Left kidney (tissue), 8 donors: ENCODE measurements at places on chromosomes 13 and 19. TPM values are rescaled to one million over a fixed set of nuclear protein-coding genes. Genes with fewer than 3 reads are reported as not detected.

- peak; percentile 53 for DNase-seq
Measured at GRCh38 chr19:57887195-57887941, 1.5 kb downstream of the ZNF814 start.

GRCh38 chr13:31929031-31929770, 102.4 kb upstream of the FRY start:
- no peak for DNase-seq

ZNF837 gene
- 3.1 TPM for polyA plus RNA-seq

DNA sequence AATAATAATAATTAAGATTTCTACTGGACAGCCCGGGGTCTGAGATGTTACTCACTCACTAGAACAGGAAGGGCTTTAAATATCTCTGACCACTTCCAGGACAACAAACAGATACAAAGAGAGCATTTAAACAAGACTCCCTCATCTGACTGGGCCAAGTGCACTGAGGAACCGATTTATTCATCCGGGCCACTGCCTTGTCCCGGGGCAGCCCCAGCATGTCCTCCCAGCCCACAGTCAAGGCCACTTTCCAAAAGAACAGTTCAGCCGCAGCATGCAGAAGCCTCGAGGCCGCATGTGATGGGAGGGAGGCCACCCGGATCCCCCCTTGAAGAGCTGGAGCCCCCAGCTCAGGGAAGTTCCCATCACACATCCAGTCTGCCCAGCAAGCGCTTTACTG, 30.5 kb downstream of the MLLT1 start:
- no peak for DNase-seq

DACT3 gene
- polyA plus RNA-seq, result 24.5 TPM

ZDHHC20 gene
- polyA plus RNA-seq, result 101 TPM

DNA sequence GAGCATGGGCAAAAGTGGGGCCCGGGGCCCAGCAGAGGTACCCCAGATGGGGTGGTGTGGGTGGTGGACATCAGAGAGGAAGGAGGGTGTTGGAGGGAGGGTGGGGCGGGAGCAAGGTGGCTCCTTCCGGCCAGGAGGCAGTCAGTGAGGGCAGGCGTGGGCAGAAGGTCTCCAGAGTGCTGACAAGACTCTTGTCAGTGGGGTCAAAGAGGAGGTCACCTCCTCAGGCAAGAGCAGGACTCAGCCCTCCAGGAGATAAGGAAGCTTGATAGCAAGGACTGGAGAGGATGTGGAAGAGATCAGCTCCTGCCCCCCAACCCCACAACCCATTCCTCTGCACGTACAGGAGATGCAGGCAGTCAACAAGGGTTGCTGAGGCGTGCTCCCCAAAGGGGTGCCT, 9.8 kb downstream of the GJA3 start:
- DNase-seq, result no peak

DNA sequence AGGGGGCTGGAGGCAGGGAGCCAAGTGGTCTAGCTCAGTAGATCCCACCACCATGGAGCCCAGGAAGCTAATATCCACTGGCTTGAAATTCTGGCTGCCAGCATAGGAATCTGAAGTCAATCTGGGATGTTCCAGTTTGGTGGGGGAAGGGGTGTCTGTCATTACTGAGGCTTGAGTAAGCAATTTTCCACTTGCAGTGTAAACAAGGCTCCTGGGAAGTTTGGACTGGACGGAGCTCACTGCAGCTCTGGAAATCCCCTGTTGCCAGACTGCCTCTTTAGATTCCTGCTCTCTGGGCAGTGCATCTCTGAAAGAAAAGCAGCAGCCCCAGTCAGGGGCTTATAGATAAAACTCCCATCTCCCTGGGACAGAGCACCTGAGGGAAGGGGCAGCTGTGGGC, 349.2 kb upstream of the KLHL1 start:
- no peak for DNase-seq

DNA sequence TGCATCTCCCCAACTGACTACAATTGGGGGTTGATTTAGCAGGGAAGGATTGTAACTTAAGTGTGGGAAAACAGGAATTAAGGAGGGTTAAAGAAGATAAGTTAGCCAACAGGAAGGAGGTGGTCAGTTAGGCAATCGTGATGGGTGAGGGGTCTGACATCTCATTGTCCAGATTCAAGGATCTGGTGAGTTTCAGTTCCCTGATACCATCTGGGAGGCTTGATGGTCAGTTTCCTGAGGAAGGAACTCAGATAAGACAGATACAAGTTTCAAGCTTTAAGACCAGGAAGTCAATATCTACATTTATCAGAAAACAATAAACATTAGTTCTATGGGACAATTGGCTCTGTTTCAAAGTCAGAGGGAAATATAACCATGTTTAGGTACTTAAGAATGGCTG, 601.8 kb downstream of the SLITRK6 start:
- no peak for DNase-seq

DNA sequence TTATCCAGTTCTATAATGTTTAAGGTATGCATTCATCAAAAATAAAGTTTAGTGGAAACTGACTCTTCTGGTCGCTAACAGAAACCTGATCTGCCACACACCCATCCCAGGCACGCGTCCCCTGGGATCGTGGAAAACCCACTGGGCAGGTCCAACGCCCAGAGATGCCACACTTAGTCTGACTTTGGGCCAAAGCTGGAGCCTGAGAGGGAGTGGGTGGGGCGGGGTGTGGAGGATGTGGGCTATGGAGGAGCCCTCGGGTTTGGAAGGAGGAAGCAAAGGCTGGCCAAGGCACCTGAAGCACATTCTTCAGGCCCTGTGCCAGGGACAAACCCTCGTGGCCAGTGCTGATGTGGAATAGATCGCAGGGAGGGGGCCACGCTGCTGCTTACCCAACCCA, 2.5 kb downstream of the IGFL1 start:
- DNase-seq, result no peak

NLRP4 gene
- not detected for polyA plus RNA-seq

RNF113B gene
- polyA plus RNA-seq, result not detected

CKM gene
- polyA plus RNA-seq, result 0.38 TPM

DNA sequence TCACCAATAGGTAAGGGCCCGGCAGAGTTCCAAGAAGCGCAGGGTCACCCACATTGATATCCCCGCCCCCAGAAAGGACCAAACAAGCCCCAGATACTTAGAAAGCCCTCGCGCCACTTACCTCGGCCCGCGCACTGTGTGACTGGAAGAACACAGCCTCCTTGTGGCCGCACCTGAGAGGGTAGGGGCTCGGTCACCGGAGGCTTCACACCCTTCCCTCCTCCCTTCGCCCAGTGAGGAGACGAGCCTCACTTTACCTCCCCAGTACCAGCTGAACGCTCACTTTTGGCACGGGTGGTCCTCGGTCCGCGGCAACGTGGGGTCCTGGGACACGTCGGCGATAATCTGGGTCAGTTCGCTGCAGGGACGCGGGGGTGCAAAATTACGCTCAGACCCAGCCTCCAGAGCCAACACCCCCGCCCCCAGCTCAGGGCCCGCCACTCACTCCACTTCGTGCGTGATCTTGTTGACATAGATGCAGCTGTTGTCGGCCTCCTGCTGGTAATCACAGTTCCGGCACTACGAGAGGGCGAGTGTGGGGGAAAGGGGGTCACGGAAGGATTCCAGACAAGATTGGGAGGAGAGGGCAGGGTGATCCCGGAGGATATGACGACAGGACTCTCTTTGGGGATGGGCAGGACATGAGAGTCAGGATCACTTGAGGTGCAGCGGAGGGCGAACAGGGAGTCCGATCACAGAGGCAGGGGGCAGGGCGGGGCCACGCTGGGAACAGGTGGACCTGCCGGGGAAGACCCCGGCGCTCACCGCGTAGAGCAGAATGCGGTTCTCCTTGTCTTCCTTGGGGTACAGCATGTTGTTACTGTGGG, 568 bp downstream of the POLR2I start:
- no peak for DNase-seq

DNA sequence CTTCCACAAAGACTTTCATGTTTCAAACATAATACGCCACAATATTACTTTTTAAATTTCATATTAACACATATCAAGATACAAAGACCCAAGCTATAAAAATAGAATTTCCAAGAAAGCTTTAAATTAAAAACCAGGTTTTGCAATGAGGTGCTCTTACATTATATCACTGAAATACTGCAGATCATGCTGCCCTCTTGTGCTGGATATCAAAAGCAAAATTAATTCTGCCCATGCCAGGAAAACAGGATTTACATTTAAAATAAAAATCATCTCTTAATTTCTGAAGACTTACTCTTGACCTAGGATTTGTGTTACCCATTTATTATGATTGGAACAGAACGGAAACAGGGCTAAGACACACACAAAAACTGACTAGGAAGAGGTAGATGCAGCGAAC, 145.0 kb downstream of the ABCC4 start:
- no peak for DNase-seq

DNA sequence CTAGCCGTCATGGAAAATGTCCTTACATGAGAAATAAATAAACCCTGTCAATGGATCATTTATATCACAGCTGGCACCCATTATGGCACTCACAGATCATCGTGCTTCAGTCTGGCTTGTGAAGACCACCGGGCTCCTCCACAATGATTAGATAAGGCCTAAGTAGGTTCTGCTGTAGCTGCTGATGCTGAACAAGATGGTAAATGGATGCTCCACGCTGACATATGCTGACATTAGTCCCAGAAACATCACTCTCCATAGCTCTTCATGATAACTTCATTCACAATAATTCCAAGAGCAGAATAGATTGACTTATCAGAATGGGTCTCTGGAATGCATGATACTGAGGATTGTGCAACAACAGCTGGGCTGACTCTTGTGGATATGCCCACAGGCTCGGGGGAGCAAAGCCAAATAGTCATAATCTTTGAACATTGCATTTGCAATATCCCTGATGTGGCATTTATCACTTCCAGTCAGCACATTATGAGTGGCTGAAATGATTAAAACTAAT, 63.8 kb upstream of the RXFP2 start:
- no peak for DNase-seq

DNA sequence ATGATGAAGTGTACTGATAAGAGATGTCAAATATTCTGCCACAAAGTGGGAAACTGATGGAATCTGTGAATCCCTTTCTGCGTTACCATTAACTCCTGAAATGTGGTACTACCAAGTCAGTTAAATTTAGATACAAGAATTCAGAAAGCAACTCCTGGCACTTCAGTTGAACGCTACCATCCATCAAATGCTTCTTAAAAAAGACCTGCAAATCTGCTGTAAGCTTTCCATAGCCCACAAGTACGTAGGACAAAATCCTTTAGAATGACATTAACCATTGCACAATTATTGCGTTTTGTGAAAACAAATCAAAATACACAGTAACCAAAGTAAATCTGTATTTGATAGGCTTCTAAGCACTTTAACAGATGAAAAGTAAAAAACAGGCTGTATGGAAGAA, 5.4 kb downstream of the SMAD9 start:
- no peak for DNase-seq

RCBTB2 gene
- 61.1 TPM for polyA plus RNA-seq

DNA sequence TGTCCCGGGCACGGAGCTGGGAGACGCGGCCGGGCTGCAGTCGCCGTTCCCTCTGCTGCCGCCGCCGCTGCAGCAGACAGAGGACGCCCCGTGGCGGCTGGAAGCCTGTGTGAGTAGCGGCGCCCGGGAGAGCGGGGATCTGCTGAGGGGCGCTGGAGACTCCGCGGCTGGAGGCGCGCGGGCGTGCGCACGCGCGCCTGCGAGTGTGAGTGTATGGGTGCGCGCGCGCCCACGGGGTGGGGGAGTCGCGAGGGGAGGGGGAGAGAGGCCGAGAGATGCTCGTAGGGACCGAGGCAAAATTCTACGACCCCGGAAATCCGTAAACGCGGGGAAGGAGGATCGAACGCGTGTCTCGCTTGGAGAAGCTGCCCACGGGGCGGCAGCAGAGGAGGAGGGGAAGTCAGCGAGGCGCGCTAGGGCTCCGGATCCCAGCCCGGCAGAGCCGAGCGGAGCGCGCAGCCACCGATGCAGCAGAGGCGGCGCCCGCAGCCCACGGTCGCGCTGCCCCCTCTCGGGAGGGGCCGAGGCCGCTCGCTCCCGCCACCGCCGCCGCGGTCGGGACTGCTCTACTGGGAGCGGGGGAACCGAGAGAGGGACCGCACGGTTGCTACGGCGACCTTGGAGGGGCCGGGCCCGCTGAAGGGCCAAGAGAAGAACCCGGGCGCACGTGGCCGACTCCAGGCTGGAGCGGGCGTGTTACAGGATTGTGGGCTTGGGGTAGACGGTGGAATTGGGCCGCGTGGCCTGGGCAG, at the start of gene ENOX1:
ENOX1 (minus strand) TSS at position 207 of the 752 bp plus-strand sequence.
- DNase-seq, result peak; percentile 83

KIR2DL4 gene
- not detected for polyA plus RNA-seq

- no peak for DNase-seq
Measured at GRCh38 chr19:28726533-28727479, 486.1 kb downstream of the UQCRFS1 start.

DNA sequence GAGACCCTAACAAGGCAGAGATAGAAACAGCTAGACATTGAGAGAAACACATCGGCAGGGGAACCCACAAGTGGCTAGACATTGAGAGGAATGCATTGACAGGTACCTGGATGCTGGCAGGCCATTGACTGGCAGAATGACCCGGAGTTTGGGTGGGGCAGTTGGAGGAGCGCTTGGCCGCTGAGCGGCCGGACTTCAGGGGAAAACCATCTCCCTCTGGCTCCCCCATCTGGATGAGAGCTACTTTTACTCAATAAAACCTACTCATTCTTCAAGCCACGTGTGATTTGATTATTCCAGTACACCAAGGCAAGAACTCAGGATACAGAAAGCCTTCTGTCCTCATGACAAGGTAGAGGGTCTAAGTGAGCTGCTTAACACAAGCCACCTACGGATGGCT, 473.4 kb downstream of the SLITRK5 start:
- no peak for DNase-seq

KIR2DL3 gene
- polyA plus RNA-seq, result not detected

- DNase-seq, result no peak
Measured at GRCh38 chr13:79918620-79919019, 422.3 kb downstream of the SPRY2 start.

- peak; percentile 60 for DNase-seq
Measured at GRCh38 chr19:36041831-36042230, 9.2 kb upstream of the CLIP3 start.

GRCh38 chr19:9323919-9324583, at the start of gene ZNF559:
Gene ZNF559, plus strand, starts transcription at chr19:9324179. Its CDS starts 14,371 bp downstream, at chr19:9338550.
- DNase-seq, result peak; percentile 96

GRCh38 chr19:6048793-6049405, 61.4 kb downstream of the RFX2 start:
- peak; percentile 86 for DNase-seq

GRCh38 chr19:19300613-19301012, 19.7 kb downstream of the SUGP1 start:
- no peak for DNase-seq

DNA sequence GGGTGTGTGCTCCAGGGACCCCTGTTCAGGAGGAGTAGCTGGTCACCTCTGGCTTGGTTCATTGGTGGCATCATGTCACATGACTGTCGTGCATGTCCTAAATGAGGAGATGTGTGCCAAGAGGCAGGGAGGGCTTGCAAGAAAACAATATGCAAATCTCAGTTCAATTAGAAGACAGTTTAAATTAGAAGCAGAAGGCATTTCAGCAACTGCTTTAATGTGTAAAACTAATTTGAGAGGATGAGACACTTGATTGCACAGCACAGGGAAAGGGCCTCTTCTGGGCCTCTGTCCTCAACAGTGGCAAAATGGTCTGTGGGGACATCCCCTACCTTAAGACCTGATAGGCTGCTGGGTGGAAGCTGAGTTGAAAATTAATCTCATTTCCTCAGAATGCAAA, 54.6 kb downstream of the SPATA13 start:
- no peak for DNase-seq

C19orf85 gene
- not detected for polyA plus RNA-seq
